Brain (organoid and tissue), 16 donors: ENCODE measurements at places on chromosomes 6 and 20. TPM values are rescaled to one million over a fixed set of nuclear protein-coding genes. Genes with fewer than 3 reads are reported as not detected.

DNA sequence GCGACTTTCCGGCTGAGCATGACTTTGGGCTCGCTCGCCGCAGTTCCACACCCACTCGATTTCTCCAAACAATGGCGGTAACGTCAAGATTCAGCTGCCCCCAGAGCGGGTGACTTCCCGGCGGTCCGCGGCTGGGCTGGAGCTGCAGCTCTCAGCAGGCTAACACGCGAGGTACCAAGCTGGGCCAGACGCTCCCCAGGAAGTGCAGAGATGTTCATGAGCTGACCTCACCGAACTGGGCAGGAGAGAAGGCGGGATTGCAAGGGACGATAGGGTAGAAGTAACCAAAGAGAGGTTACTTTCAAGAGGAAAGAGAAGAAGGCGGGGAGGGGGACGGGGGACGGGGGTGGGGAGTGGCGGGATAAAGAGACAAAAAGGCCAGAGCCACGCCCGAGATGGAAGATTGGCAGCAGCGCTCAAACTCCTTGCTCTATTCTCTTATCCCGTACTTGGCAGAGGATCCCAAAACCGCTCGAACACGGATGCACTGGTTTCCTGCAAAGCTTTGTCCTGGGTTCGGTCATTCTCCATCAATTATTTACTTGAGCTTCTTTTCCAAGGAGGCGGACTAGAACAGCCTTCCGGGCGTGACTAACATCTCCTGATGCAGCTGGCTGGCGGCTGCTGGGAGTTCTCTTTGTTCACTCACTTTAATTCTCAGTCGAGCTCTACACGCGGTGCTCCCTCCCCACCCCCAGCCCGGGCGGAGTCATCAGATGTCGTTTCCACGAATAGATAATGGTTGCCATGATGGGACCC is at the start of gene MTCL3:
TSS of gene MTCL3 (minus strand) at position 626 of the 759 bp plus-strand sequence.
- peak; percentile 98 for DNase-seq

- no peak for DNase-seq
These were observed 4.0 kb upstream of the PLN start for GRCh38 chr6:118544105-118544504.

DNA sequence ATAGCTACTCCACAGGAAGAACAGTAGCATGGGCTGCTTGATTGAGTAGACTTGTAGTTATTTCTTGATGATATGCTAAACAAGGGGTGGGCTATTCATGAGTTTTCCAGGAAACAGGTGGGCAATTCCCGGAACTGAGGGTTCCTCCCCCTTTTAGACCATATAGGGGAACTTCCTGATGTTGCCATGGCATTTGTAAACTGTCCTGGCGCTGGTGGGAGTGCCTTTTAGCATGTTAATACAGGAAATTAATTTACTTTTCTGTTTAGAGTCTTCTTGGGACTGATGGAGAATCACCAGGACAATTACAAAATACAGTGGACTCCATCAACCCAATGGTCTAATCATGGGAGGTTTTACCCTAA is 22.7 kb downstream of the CYP24A1 start:
- DNase-seq = no peak

The PKHD1 gene
- not detected for polyA plus RNA-seq

- DNase-seq = no peak
These were observed 1.9 kb downstream of the SLC22A16 start for GRCh38 chr6:110474500-110474899.

DNA sequence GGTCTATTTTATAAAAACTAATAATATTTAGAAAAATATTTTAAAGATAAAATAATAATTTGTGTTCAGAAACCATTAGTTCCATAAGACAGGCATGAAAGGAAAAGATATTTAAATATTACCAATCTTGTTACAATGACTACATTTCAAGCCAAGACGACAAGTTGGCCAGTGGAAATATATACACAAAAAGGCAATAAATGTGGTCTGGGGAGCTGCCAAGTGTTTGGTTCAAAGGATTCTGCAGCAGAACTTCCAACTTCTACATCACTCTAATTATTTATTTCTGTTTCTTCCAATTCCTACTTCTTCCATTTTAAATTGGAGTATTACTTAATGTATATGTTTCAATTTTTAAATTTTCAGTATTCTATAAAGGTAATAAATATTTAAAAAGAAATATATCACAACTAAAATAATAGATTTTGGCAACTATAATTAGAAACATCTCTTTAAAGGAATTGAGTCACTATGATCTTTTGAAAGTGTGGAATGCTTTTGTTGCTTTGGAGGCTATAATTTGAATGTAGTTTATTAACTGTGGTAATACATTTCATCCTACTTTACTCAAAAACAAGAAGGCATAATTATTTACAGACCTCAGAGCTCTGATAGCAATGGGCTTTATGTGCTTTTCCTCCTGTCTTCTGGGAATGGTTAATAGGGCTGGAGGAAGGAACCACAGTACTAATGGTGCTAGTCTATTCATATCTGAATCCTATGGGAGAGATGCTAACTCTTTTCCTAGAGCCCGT is 129.7 kb upstream of the FAM184A start:
- DNase-seq = no peak
